Femur (tissue), 1 donor: ENCODE measurements at places on chromosomes 1 and 21.

- no peak for DNase-seq
Measured at GRCh38 chr1:112011202-112011601, 21.7 kb upstream of the KCND3 start.

GRCh38 chr1:119367432-119368124 lies 1.0 kb upstream of the HAO2 start:
- peak; percentile 23 for DNase-seq

GRCh38 chr1:40316595-40317393 lies at the start of gene COL9A2:
TSS of gene COL9A2 (minus strand) at chr1:40317286. CDS start at chr1:40317197, 89 bp downstream.
- DNase-seq = peak; percentile 78

DNA sequence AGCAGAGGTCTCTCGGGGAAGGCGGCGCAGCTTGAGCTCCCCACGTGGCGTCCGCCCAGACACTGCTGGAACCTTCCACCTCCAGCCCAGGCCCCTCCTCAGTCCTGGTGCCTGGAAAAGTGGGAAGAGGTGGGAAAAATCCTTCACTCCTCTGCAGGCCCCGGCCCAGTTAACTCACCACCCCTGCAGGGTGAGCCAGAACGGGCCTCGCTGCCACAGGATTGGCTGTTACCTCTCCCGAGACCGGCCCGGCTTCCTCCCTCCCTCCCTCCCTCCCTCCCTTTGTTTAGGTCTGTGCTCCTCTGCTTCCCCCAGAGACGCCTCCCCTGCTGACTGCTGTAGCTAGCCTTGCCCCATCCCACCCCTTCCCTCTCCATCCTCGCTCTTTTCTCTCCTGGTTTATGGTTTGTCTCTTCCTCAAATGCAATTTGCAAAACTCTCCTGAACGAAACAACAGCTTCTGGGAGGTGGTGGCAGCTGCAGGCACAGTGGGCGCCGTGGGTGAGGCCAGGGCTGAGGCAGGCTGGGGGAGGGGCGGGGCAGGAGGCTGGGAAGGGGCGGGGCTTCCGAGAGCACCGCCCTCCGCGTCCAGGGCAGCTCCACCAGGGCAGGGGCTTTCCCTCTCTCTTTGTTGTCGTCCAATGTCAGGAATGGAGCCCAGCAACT lies 6.5 kb downstream of the CAPN9 start:
- DNase-seq = peak; percentile 52

DNA sequence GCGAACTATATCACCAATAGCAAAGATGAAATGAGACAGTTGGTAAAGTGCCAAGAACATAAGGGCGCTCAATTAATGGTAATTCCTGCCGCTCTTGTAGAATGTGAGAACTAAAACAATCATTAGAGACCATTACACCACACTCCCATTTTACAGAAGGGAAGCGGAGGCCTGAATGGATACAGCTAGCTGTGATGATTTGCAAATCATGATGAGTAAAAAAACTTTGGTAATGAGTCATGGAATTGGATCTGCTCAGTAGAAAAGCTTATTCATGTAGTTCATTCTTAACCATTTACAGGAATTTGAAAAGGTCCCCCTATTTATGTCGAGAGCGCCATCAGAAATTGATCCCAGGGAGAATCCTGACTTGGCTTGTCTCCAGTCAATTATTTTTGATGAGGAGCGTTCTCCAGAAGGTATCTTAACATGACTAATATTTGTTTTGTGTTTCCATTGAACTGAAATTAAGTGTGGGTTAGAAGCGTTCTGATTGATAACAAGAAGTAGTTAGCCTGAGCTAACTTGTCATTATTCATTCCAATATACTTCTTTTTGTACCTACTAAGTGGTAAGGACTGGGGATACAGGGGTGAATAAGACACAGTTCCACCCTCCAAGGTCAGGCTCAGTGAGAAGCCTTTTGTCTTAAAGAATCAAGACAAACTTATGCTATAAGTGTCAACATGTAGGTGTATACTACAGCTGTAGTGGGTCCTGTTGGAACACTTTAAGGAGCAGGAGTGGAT lies 812 bp downstream of the TTC4 start:
- no peak for DNase-seq

GRCh38 chr1:186325239-186325638 lies 49.8 kb downstream of the TPR start:
- no peak for DNase-seq

DNA sequence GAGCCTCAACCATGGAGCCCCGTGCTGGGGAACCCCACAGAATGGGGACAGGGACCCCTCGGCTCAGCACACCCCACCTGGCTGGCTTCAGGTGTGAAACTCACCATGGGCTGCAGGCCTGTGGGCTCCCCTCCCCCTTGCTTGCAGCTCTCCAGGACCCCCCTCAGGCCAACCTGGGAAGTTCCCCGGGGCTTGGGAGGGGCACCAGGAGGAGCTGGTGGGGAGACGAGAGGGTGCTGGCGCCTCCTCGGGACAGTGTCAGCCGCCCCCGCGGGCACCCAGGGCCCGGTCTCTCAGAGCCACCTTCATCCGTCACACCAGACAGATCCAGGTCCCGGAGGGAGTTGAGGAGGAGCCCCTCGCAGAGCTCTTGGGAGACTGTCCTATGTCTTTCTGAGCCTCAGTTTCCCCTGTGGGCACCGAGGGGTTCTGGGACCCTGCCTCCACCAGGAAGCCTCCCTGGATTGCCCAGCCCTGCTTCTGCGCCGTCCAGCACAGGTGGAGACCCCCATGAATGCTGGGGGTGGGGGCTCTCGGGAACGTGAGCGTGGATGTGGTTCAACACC lies 657 bp upstream of the TNFRSF18 start:
- peak; percentile 19 for DNase-seq

DNA sequence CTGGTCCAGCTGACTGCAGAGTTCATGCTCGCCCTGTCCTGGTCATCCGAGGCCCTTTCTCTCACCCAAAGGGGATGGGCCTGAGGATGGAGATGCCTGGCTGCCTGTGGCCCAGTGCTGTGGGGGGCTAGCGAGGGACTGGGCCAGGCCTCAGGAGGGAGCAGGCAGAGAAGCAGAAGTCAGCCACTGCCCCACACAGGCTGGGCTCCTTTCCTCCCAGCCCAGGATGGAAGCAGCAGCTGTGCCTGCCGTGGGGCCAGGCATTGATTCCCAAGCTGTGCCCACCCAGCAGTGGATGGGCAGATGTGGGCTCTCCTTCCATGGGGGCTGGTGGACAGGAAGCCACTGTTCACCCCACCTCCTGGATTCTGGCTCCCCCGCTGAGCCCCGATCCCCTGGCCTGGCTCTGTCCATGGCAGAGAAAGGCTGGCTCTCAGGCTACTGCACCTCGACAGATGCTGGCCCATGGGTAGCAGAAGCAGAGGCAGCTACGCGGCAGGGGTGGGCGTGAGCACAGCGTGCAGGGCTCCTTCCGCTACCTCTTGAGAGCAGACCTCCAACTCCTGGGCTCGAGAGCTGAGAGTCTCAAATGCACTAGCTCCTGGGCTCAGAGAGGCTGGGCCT lies 24.6 kb downstream of the RUNX3 start:
- DNase-seq = no peak

DNA sequence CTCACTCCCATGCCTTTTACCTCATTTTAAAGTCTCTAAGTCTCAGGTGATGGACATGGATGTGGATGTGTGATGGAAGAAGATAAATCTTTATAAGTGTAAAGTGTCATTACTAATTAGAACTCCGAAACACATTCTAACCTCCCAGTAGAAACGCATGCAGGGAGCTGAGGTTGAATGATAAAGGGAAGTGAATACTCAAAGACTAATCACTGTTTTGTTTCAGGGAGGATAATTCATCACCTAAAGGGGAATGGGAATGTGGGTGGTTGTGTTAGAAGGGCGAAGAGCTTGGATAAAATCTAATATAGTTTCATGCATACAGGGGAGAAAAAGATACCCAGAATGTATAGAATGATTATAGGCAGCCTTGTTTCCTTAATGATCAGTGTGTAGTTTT lies 12.5 kb downstream of the NCAM2 start:
- DNase-seq = no peak

DNA sequence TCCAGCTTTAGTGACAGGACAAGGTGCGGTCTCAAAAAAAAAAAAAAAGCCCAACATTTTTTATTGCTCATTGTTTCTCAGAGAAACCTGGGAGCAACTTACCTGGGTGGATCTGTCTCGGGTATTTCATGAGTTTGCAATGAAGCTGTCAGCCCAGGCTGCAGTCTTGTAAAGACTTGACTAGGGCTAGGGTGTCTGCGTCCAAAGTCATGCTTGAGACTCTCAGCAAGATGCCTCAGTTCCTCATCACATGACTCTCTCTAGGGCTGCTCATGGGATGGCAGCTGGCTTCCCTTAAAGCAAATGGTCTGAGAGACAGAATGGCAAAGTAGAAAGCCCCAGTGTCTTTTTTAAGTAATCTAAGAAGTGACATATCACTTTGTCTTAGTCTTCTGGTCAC lies 8.1 kb downstream of the GABPA start:
- no peak for DNase-seq

GRCh38 chr1:154304664-154305337 lies 16.1 kb upstream of the AQP10 start:
- DNase-seq = no peak

DNA sequence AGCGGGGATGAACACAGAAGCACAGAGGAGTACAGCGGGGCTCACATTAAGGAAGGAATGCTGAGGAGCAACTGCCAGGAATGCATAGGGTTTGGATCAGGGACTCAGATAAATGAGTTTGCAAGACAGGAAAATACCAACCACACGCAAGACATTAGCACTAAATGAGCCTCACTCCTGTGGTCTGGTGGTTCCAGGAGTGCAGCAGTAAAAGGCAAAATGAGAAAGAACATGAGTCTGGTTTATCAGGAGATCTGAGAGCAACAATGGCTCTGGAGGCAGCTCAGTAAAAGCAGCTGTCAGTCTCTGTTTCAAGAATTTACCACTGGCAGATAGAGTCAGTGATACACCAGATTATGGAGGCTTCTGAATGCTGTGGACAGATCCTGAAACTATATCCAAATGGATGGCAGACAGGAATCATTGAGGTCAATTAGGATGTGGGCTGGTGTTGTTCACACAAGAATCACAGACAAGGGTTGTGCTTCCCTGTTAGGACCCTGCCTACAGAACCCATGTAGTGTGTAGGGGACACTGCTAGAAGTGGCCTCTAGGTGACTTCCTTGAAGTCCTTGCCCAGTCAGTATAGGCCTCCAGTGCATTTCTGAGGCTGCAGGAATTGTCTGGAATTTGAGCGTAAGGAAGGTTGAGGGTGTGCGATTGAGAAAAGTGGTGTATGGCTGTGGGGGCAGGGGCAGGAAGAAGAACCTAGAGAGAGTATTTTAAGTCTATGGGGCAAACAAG lies 50.3 kb downstream of the CASQ2 start:
- DNase-seq = no peak

DNA sequence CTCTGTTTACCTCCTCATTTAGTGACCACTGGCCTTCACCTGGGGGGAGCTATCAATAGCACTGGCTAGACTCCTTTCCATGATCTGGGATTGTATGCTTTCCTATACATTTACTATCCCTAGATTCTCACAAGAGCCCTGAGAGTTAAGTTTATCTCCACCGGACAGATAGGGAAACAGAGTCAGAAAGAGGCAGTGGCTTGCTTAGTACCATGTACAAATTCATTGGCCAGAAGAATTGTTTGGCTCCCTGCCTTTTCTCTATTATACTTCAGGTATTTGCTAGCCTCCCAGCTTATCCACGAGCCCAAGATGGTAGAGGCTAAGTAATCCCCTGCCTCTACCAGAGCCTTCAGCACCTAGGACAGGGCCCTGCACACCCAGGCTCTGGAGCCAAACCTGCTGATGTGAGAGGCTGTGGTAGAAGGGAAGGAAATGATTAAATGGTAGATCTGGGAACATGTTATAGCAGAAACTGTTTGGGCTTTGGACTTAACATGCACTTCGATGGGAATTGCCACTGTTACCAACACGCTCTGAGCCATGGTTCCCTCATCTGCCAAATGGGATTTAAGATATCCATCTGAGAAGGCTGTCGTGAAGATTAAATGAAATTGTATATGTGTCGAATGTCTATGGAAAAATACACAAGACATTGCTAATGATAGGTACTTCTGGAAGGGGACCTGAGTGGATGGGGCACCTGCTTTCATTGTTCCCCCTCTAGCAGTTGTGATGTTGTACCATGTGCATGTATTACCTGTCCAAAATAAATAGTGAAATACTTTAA lies 3.1 kb upstream of the BLACAT1 start:
- DNase-seq = peak; percentile 72

DNA sequence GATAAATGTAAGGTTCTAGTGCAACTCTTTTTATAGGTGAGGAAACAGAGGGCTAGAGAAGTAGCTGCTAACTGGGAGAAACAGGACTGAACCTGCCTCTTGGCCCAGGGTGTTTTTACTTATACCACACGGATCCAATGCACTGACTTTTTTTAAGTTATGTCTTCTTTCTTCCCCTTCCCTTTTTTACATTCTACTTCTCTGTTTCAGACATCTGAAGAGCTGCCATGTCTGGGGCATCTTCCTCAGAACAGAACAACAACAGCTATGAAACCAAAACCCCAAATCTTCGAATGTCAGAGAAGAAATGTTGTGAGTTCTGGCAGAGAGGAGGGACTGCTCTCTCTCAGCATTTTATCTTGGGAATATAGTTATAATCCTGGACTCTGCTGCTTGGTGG lies 1.4 kb downstream of the PFKFB2 start:
- DNase-seq = no peak

DNA sequence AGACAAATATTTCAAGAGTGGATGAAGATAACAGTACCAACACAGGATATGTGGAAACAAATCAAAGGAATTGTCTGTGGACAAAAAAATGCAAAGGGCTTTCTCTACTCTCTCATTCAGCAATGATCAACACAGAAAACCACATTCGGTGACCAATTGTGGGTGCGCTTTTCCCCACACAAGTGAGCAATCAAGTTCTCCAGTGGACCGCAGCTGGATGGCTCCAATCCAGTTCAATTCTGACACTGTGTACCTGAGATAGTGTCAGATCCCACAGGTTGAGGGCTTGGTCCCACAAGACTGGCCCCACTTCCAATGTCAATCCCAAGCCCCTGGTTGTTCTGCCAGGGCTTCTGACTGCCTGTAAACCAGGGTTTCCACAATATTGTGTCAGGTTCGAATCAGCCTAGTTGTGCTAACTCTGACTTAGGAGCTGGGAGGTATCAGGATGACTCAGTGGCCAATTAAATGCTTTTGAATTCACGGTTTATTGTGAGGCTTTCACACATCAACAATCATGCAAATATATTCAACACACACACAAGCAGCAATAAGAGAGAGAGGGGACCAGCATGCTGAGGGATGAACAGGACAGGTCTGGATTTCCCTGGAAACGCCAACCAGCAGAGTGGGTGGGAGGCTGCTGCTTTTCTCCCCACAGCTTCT lies 87.0 kb upstream of the BTG3 start:
- DNase-seq = no peak

DNA sequence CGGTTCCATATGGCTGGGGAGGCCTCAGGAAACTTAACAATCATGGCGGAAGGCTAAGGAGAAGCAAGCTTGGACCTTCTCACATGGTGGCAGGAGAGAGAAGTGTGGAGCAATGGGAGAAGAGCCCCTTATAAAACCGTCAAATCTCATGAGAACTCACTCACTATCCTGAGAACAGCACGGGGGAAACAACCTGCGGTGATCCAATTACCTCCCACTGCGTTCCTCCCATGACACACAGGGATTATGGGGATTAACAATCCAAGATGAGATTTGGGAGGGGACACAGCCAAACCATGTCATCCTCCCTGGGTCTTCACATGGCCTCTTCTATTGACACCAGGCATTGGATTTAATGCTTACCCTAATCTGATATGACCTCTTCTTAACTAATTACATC lies 455.1 kb upstream of the VAMP3 start:
- no peak for DNase-seq

- no peak for DNase-seq
Measured at GRCh38 chr1:191963286-191963685, 195.0 kb upstream of the RGS18 start.

- DNase-seq = no peak
Measured at GRCh38 chr1:179953974-179954492, 577 bp upstream of the CEP350 start.
